Activated T-cell treated with anti-CD3 and anti-CD28 coated beads for 24 hours (primary cell): ENCODE measurements at places on chromosomes 6 and 20.

GRCh38 chr20:37316116-37316774 lies 26.8 kb downstream of the MANBAL start:
- DNase-seq, result no peak

DNA sequence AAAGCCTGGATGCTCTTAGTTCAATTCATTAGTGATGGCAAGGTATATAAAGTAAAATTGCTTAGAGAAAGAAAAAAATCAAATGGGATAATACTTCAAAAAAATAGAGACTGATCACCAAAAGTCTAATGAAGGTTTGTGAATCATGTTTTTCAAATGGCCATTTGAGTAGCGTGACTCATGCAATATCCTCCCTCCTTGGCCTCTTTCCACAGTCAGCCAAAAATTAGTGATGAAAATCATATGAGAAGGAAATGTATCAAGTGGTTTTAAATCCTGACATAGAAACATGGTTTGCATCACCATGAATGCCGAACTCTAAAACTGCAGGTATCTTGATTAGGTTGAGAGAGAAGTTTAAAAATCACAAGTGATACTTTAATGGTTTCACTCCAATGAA lies 1.2 kb upstream of the COL19A1 start:
- DNase-seq, result no peak

DNA sequence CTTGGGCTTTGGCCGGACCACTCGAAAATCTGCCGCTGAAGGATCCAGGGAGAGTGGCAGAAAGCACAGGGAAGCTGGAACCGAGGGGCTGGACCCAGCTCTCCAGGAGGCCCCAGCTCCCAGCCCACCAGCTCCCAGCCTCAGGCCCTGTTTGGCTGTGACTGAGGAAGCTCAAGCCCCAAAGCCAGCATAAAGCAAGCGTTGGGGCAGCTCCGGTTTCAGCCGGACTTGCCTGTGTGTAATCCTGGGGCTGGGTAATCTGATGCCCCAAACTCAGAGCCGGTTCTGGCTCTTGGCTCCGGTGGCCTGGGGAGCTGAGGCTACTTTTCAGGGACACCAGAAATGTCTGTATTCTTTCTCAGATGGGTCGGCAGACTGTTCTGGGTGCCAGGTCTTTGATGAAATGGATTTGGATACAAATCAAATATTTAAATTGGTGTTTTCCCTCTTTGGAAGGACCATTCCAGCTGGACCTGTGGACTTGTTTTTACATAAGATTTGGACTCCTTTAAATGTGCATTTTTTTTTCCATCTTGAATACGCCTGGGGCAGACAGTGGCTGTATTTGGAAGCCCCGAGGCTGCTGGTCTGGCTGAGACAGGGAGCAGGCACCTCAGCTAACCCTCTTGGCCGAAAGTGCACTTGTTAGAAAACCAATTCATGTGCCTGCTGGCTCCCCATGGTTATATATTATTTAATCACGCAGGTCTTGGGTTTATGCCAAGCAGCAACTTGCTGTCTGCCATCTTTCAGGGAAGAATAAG lies 29.7 kb downstream of the RPP40 start:
- DNase-seq, result no peak

GRCh38 chr6:153842491-153842890 lies 196.5 kb upstream of the OPRM1 start:
- no peak for DNase-seq
